Immature natural killer cell (primary cell): ENCODE measurements at places on chromosomes 4 and X. TPM values are rescaled to one million over a fixed set of nuclear protein-coding genes. Genes with fewer than 3 reads are reported as not detected.
A peak's percentile ranks its signal among the peaks of the same experiment; 100 is the strongest.

Gene PPP2R2C
- polyA plus RNA-seq: not detected

- no peak for DNase-seq
Observed at GRCh38 chr4:3330707-3331106, 37.9 kb downstream of the RGS12 start.

DNA sequence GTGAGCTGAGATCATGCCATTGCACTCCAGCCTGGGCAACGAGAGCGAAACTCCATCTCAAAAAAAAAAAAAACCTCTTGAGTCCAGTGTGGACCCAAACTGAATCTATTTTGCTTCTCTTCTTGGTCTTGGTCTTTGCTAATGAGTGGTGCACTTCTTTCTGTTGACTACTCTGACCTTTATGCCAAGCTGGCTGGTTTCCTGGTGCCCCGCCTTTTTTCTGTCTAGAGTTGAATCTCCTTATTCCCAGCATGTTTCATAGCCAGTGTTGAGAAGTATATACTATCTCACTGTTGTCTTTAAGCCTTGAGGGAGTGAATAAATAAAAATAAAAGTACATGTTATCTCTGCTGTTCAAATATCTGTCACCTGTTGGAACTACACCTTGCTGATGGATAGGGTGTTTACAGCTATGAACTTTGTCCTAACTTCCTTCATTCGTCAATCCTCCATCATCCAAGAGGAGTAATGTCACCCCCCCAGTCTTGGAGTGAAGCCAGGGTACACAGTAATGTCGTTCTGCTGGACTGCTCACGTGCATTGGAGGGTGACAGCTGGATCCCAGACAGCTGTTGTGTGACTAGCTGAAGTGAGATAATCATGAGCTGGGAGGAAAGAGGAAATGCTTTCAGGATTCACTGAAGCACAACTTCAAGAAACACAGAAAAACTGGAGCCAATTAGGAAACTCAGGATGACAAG lies 99.3 kb upstream of the PRKG2 start:
- DNase-seq: no peak

- DNase-seq: peak; percentile 21
Observed at GRCh38 chrX:56462389-56462788, 101.0 kb upstream of the UBQLN2 start.
